Dermis blood vessel endothelial cell (primary cell): ENCODE measurements at places on chromosomes 16 and 17.

DNA sequence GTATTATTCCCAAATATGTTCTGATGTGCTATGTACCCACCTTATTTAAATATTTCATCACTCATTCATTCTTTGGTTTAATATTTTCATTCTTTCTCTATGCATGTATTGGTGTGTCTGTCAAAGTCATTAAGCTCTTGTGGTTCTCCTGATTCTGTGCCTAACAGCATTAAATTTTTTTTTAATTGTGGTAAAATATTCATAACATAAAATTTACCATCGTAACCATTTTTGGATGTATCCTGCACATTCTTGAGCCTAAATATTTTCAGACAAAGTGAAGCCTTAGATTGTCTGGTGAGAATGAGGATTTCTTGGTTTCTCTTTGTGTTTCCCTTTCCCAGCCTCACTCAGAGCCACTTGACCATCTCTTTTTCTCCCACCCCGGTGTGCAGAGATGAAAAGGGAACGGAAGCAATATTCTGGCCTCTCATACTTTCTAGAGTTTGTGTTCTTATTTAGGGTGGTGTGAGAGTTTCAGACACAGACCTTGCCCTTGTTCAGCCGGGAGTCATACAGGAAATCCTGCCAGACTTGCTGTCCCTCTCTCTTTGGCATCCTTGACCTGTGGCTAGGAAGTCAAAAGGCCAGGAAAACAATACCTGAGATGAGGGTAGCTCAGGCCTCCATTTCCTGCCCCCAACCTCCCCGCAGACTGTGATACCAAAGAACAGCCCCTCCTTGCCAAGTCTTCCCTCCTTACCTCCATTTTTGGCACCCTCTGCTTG, 4.9 kb downstream of the CCL5 start:
- DNase-seq: peak; percentile 44

- peak; percentile 6 for DNase-seq
Measured at GRCh38 chr17:31787857-31788570, 71.0 kb downstream of the COPRS start.

DNA sequence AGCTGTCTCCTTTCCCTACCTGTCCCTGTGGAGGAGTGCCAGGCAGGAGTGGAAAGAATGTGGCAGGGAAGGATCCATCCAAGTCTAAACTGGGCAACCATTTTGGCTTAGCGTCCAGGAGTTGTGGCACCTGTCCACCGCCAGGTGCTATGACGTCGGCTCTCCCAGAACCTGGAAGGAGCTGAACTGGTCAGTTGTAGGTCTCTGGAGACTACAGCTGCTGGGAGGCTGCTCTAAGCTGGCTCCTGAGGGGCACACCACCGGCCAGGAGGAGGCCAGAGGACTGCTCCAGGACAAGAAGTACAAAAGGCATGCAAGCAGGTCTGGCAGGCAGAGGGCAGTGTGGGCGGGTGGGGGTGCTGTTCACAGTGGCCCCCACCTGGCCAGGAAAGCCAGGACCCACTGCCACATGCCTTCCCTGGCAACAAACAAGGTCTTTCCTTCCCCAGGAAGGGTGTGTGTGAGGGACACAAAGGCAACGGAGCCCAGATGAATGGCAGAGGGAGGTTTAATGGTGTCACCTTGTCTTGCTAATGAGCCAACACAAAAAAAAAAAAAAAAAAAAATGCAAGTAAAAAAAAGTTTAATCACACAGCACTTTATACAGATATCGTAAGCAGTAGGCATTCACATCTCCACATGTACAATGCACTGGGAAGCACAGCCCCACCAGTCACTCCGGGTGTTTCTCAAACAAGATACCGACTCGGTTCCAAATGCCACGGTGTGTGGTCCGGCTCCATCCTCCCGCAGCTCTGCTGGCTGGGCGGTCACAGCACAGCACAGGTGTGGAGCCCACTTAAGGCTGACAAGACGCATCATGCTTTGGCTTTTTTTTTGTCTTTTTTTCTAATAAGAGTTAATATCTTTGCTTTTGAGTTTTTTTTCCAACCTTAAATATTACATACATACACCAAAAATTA, 4.8 kb downstream of the SPHK1 start:
- DNase-seq: peak; percentile 65

DNA sequence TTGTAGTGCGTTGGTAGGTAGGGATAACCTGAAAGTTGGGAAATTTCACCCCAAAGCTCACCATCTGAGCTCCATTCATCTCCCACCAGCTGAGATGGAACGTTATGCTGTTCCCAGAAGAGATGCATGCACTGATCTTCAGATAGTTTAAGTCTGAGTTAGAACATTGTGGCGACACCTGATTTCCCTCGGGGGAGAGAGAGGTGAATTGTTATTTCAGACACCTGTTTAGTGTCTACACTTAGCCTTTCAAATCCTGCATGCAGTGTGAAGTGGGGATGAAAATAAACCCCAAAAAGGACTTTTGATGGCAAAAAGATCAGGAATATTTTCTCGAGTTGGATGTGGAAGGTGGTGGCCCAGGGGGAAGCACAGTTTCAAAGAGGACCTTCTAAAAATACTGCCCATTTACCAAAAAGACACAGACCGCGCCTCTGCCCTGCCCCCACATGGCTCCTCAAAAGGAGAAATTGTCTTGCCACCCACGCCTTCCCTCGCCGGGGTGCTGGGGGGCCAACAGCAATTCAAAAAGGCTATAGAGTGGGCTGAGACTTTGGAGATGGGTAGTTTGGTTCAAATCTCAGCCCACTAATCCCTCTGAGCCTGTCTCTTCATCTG, 11.4 kb downstream of the CIITA start:
- DNase-seq: no peak

DNA sequence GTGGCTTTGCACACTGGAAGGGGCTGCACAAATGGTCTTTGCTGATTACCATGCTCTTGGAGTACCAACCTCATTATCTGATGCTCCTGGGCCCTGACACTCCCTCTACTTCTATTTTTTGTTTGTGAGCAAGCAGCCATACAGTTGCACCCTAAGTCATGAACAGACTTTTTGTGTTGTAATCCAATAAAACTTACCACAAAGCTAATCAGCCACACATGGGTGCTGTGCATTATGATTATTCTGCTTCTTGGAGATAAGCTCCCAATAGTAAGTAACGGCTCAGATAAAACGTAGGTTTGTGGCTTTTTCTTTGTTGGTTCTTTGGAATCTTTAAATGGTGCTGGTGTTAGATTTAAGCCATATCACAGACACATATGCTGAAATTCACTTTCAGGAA, 76.2 kb downstream of the CCT6B start:
- DNase-seq: no peak

DNA sequence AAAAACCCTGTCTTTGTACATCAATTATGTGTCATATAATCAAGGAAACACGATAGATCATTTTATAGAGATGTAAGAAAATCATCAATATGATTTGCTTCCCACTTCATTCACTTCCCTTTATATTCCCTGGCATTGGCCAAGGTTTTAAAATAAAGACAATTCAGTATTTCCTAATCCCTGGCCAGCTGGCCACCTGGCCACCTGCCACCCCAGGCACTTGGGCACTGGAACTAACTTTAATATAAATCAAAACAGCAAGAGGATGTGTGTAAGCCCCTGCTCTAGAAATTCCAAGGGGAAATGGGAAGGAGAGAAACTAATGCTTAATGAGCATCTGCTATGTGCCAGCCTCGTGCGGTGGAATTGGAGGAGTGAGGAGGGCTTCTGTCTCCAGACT, 58.6 kb upstream of the TOB1 start:
- DNase-seq: no peak

DNA sequence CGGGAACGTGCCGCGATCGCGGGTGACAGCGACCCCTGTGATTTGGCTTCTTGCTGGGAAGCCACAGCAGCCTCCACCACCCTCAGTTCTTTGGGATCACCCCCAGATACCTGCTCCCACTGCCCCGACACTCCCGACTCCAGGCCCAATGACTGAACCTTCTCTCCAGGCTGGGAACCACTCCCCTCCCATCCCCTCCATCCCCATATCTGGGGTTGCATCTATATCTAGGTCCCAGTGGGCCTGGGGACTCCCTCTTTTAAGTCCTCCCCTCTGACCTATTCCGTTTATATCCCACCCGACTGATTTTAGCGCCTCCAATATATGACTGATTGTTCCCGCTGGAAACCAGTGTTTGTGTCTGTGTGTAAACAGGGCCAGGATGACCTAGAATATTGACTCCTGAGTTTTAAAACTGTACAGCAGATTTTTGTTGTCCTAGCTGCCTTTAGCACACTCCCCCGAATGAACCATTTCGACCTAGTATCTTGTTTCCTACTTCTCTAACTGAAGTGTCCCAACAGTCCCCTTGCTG, 667 bp downstream of the PSMD3 start:
- DNase-seq: peak; percentile 31

DNA sequence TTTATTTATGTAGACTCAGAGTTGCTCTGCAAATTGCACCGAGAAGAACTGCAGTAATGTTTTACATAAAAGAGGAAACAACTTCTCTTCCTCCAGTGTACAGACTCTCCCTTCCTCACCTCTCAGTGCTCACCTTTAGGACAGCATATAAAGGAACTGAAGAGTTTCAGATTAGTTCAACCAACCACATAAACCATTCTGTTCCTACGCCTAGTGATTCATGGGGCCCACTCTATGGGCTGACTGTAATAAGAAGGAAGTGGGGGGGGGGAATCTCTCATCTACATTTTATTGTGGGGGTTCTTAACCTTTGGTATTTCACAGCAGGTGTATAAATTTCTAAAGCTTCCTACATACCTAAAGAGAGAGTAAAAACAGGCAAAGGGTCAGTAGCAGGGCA, 18.3 kb downstream of the ZSWIM7 start:
- DNase-seq: no peak

DNA sequence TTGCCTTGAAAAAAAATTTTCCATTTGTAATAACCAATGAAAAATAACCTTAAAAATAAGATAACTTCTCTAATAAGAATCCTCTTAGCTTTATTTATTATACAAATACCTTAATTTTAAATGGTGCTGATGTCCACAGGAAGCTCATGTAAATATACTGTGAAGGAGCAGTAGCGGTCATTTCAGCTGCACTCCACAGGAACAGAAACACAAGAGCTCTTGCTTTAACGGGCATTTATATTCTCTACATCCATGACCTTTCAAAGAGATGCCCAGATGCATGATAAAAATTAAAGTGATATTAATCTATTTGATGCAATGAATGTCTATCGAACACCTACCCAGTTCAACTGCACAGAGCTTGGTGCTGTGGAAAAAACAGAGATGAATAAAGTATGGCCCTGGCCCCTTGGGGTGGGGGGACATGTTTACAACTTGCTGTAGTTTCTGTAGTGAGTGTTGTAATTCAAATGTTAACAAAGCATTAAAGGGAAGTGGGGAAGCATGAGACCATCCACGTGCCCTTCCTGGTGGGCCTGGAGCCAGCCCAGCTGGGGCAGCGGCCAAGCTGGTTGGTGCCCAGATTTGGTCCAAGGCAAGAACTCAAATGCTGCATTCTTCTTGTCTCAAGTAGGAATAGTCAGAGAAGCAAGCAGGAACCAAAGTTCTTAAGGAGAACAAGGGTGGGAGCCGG, 47.9 kb downstream of the IQCK start:
- DNase-seq: peak; percentile 84

DNA sequence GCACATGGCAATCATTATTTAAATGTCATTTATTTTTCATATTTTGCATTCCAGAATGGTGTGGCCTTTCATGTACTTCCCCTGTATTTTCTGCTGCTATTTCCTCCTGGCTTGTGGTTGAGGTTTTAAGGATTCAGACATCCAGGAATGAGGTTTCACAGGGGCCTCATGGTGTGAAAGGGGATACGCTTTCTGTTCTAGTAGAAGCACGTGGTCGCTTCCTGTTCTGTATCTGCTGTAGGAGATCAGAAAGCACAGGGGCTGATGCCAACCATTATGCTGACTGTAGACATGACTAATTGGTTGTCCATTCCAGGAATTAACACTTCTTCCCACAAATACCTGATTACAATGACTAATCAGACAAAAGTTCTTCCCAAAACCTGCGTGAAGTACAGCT, 405.9 kb downstream of the SHISA9 start:
- no peak for DNase-seq

DNA sequence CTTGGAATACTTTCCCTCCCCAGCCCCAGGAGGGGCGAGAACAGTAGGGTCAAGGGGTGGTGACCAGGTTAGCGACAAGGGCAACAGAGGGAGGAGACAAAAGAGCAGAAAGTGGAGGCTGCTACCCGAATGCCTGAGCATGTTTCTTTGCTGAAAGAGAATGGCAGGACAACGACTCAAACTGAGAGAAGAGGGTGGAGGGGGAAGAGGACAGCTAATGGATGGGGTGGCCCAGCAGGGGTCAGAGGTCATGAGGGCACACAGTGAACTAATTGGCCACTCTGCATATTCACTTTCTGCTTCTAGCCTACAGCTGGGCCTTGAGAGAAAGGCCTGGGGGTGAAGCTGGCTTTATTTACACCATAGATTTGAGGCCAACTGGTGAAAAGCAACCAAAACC, 19.1 kb upstream of the DDX52 start:
- no peak for DNase-seq

DNA sequence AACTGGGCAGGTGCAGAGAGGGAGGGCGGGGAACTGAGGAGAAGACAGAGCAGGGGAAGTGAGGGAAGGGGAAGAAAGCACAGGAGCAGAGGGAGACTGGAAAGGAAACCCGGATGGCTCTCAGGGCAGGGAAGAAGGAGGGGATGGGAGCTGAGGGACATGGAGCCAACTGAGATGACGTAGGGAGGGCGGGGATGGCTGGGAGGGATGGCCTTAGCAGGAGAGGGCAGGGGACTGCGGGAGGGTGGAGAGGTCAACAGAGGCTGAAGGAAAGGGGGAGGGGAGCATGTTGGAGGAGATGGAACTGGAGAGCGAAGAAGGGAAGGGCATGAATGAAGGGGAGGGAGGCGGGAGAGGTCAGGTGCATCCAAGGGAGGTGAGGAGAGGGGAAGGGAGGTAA, 81.9 kb downstream of the KCNJ12 start:
- DNase-seq: no peak

- peak; percentile 70 for DNase-seq
Measured at GRCh38 chr17:17723354-17724261, 42.4 kb downstream of the RAI1 start.

DNA sequence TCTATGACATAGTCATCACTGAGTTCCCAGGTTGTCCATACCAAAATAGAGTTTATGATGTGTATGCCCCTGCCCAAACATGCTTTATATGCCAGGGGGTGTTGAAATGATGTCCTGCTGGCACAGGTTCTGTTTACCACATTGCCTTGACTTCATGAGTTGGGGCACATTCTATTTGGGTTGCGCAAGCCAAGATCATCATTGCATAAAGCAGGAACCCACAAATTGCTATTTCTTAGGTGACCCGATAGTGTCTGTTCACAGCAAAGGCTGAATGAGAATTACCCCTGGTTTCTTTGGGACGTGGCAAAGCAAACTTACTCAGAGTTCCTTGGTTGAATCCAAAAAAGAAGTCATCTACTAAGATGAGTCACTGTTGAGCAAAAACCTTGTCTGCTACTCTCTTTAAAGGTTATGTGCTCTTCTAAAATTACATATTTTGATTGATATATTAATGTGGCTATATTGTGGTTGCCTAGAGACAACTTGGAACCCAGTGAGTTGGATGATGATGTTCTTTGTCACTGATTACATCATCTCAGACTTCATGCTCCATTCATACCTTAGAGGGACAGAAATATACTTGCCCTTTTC, 912.6 kb upstream of the SOX9 start:
- DNase-seq: no peak
